ENCODE measurements at places on chromosomes 1 and 21.

DNA sequence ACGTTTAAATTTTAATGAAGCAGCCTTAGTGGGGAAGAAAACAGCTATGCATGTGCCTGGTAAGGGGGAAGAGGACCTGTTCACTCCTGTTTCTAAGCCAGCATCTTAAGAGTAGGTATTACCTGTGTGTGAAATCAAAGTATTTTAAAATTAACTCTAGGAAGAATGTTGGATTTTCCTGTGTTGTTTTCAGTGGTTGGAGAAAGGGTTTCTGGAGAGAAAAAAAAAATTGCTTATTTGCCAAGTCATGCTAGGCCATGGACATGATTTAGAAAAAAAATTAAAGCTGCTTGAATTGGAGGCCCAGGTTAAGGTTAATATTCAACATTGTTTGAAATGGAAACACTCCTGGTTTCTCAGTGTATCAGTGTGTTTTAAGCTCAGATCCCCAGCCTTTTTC is 42.9 kb upstream of the DNAJC6 start:
- no peak for DNase-seq

- no peak for DNase-seq
Observed at GRCh38 chr1:67814121-67814772, 19.0 kb downstream of the GNG12 start.

GRCh38 chr1:172673761-172674160 is 14.9 kb downstream of the FASLG start:
- DNase-seq: no peak

GRCh38 chr1:113391649-113392271 is 1.4 kb downstream of the MAGI3 start:
- DNase-seq: peak; percentile 12

- no peak for DNase-seq
Observed at GRCh38 chr1:36845802-36846201, 188.5 kb downstream of the GRIK3 start.

GRCh38 chr21:31294691-31295090 is 49.4 kb downstream of the TIAM1 start:
- DNase-seq: no peak

Data from activated CD4-positive, alpha-beta T cell treated with anti-CD3 and anti-CD28 coated beads, Interleukin-2, Interleukin-6, amounts not matched to agents 100 ng/mL and 50 ng/mL, durations not matched to agents 16 hours and 8 hours (primary cell).